Activated T-helper 17 cell treated with anti-CD3 and anti-CD28 coated beads, Interleukin-2, amount 50 U/mL, for 72 hours (primary cell): ENCODE measurements at places on chromosomes 4 and X. TPM values are rescaled to one million over a fixed set of nuclear protein-coding genes. Genes with fewer than 3 reads are reported as not detected.

SPATA4 gene
- not detected for total RNA-seq

ENPEP gene
- total RNA-seq = 0.16 TPM

P2RY4 gene
- 0.35 TPM for total RNA-seq

HS3ST1 gene
- total RNA-seq = 0.05 TPM

GPR78 gene
- total RNA-seq = not detected
